ENCODE measurements at places on chromosomes 5 and 9. TPM values are rescaled to one million over a fixed set of nuclear protein-coding genes. Genes with fewer than 3 reads are reported as not detected.
A peak's percentile ranks its signal among the peaks of the same experiment; 100 is the strongest.

DNA sequence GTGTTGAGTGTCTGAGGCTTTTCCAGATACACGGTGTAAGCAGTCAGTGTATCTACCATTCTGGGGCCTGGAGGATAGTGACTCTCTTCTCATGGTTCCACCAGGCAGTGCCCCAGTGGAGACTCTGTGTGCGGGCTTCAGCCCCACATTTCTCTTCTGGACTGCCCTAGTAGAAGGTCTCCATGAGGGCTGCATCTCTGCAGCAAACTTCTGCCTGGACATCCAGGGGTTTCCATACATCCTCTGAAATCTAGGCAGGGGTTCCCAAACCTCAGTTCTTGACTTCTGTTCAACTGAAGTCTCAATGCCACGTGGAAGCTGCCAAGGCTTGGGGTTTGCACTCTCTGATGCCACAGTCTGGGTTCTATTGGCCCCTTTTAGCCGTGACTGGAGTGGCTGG lies 256.6 kb upstream of the ITGA1 start:
- DNase-seq = no peak

DNA sequence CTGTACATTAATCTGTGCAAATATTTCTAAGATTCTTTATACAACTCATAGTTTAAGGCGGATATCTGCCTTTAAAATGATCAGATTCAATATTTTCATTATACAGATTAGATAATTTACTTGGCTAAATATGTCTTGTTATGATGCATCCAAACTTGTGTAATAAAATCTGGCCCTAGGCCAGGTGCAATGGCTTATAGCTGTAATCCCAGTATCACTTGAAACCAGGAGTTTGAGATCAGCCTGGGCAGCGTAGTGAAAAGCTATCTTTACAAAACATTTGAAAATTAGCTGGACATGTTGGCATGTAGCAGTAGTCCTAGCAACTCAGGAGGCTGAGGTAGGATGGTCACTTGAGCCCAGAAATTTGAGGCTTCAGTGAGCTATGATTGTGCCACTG lies 2002.2 kb upstream of the ACO1 start:
- no peak for DNase-seq

- no peak for DNase-seq
These were observed 1348.7 kb upstream of the C9orf72 start for GRCh38 chr9:28921857-28922500.

FAM81B gene
- total RNA-seq = not detected

GRCh38 chr5:174295702-174296436 lies 250.4 kb downstream of the NSG2 start:
- DNase-seq = no peak

DNA sequence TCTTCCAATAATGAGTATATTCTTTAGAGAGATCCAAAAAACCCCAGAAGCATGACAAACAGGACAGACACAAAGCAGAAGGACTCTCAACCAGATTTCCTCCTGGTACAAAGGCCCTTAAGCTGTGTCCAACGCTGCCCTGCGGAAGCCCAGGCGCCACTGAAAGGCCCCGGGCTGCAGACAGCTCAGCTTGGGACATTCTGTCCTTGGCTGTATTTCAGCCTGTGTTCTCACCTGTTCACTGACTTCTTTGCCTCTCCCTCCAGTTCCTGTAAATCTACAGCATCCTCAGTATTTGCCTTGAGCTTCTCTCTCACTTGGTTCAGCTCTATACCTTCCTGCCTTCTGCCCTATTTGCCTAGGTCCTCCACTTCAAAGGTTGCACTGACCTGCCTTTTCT lies 96.5 kb downstream of the SH3TC2 start:
- DNase-seq = no peak

NMUR2 gene
- not detected for total RNA-seq

- no peak for DNase-seq
These were observed 1.8 kb upstream of the SH2D3C start for GRCh38 chr9:127780126-127780885.

DNA sequence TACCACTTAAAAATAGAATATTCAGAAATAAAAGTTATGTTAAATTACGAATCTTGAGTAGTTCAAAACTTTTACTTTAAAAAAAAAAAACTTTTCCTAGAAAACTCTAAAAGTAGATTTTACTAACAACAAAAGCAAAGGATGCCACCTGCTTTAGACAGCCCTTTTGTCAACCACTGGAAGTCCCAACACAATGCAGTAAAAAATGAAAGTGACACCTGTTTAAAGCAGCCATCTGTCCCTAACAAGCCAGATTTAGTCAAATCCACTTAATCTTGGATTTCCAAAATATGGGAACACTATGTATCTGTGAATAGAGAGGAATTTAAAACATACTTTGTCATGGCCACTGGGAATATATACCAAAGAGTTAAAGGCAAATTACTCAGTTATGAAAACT lies 3.8 kb downstream of the RFX3 start:
- DNase-seq = peak; percentile 20

WDR38 gene
- total RNA-seq = not detected

NUTM2G gene
- not detected for total RNA-seq

DNA sequence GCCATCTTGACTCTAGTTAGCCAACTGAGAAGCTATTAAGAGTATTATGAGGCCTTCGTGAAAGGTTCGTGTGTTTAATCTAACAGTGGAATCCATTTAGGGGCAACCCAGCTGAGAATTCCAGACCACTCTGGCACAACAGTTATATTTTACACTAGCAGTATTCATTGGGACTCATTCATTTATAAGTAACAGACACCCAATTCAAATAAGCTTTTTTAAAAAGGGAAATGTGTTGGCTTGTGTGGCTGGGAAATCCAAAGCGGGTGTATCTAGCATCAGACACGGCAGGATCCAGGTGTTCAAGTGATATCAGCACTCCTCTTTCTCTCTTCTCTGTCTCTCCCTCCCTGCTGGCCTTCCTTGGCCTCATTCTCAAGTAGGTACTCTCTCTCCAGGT lies 46.0 kb upstream of the SHC3 start:
- no peak for DNase-seq

GRCh38 chr5:74492230-74492629 lies 148.3 kb downstream of the ENC1 start:
- no peak for DNase-seq

- DNase-seq = no peak
These were observed 34.6 kb downstream of the ZSWIM6 start for GRCh38 chr5:61366497-61367240.

DNA sequence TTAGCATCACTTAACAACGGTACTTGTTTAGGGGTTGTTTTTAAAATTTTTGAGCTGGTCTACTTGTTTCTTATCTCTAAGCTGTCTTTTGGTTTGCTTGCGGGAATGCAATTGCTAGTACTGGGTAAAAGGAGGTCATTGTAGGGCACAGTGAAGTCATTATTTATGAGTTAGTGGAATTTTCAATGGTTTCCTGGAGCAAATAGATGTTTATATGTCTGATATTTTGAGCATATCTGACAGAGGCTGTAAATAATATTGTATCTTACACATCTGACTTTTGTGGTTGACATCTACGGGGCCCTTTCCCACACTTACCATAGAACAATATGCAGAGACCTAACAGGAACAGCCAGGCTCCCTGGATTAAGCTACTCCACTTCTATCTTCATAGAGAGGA lies 90.4 kb upstream of the IL6ST start:
- no peak for DNase-seq

GABBR2 gene
- not detected for total RNA-seq

QRFP gene
- total RNA-seq = not detected

DNA sequence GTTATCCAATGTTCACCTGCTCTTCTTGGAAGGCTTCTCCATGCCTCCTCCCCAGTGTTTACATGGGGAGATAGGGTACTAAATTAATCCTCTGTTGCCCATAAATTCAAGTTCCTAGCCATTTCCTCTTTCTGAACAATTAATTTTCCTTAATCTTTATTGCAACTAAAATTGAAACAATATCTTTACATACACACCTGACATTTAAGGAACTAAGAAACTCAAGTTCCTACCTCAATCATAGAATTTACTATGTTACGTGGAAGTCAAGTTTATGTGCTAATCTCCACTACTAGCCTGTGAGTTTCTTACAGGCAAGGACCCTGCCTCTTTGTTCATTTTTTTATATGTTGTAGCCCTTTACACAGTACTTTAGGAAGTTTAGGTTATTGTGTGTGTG lies 10.1 kb upstream of the ADRB2 start:
- DNase-seq = no peak

NREP gene
- 0.36 TPM for total RNA-seq

DNA sequence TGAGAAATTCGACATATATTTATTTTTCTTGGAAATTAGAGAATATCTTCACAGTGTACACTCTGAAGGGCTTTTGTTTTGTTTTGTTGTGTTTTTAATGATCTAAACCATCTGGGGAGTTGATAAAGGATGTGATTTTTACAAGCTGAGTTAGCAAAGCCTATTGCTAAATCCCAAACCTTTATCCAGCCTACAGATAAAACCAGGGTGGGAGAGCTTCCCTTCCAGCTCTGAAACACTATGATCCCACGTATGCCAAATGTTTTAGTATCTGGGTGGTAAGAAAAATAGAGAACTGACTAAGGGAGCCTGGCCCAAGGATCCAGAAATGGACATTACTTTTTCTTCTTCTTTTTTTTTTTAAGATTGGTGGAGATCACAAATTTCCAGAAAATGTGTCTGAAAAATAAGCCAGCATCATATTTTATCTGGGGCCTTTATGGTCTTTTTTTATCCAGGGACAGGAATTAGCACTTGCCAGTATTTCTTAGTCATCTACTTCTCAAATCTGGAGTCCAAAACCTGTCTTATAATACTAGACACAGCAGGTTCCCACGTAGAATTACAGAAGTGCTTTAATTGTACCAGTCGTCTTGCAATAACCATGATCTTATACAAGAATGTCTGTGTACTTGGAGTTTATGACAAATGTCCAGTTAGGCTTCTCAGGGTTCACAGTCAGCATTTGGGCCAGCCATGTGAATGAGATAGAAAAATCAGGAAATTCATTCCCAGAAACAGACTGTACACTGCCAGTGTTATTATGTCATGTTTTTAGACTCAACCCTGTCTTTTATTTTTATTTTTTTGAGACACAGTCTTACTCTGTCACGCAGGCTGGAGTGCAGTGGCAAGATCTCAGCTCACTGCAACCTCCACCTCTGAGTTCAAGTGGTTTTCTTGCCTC lies 290.8 kb upstream of the MPDZ start:
- no peak for DNase-seq

GRCh38 chr9:87109231-87109631 lies 161.9 kb upstream of the GAS1 start:
- DNase-seq = no peak

DNA sequence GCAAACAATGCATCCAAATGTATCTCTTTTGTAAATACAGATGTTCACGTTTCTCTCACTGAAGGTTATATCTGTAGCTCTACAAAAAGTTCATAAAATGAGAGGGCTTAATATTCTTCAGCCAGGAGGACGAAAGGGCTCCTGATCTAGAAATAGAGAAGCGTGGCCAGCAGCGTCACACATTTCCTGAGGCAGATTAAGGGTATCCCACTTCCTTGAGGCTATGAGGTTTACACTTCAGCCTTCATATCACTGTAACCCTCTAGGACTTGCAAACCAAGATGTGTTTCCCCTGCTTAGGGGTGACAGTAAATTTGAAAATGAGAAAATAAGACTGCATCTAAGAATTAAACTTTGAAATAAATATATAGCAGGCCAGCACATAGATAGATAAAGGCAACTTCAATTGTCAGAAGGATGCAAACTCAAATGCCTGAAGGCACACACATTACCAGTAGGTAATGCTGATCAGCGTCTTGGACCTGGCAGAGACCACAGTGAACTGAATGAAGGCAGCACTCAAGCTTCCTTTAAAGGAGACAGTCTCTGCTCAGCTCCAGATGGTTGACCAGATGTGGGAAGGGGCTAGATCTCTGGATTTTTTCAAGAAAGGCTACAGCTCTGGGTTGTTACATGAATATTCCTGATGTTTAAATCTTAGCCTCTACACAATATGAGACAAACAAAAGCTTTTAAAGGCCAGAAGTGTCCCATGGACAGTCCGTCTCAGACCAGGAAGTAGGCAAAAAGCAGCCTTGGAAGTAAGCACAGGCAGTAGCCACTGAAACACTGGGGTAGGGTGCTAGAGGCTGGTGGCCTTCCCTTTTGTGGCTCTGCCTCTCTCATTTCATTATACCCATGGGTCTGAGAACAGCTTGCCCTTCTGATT lies 197.7 kb downstream of the MCTP1 start:
- DNase-seq = no peak

BASP1 gene
- total RNA-seq = 0.90 TPM

PCDHGB3 gene
- 0.76 TPM for total RNA-seq

TAF11L13 gene
- not detected for total RNA-seq

DNA sequence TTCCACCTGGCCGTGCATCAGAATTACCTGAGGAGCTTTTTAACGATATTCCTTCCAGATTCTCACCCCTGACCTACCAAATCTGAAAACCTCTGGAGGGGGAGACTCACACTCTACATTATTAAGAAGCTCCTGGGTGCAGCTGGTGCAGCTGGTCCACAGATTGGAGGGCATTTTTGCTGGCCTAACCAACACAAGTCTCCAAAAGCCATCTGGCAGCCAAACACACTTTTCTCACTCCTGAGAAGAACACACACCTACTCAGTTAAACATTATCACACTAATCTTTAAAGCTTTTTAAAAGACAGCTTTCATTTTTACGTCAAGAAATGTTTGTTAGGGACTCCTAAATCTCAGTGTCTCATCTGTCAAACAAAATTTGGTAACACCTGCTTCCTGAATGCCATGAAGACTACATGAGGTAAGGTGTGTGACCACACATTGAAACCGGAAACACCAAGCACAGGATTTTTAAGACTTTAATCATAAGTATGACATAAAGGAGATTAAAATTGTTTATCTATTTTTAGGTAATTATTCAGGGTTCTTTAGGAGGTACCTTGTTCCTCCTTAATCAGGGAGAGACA lies 14.2 kb upstream of the PTPN3 start:
- DNase-seq = no peak

All from CD4-positive, alpha-beta memory T cell (primary cell).